CD4-positive, alpha-beta T cell treated with Interleukin-17A for 1 hour (primary cell): ENCODE measurements at places on chromosomes 2 and 18.

DNA sequence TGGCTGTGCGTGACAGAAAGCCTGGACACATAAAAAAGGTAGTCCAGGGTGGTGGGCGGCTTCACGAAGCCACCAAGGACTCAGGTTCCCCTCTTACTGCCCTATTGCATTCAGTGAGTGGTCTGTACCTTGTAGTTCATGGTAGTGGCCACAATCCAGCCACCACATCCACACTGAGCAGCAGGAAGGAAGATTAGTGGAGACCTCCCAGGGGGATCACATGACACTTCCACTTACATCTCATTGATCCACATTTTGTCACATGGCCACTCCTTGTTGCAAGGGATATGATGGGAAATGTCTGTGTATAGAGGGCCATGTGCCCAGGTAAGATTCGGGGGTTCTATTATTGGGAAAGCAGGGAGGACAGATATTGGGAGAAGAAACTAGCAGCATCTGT lies 13.7 kb downstream of the IL1R2 start:
- no peak for DNase-seq

DNA sequence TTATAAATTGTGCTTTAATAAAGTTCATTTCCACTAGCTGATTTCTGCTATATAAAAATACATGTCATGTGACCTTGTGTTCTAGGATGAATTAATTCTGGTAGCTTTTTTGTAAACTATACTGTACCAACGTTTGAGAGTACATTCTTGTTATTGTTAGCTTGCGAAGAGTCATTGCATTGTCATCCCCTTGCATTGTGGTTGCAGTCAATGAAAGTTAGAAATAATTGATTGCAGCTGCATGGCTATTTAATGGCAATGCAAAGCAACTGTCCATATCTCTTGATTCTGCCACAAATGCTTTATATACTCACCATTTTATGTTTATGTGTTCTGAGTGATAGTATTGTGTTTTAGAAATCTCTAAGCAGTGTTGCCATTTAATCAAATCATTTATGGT lies 91.6 kb downstream of the ZNF407 start:
- no peak for DNase-seq

GRCh38 chr18:12933327-12933726 lies 14.5 kb upstream of the SEH1L start:
- no peak for DNase-seq

- no peak for DNase-seq
These were observed 209.0 kb downstream of the MC4R start for GRCh38 chr18:60163622-60164021.

DNA sequence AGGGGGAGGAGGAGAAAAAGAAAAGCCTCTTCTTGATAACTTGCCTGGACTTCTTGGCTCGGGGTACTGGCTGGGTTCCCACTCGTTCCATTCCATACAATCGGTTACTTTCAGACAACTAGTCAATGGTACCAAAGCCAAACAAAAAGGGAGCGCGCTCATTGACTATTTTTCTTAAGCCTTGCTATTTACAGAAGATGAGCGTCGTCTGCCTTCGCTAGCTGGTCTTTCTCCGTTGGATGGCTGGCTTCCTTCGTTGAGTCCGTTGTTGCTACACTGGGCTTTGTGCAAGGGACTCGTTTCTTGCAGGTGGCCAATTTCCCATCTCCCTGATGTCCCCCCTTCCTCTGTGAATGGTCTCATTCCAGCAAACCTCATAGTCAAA lies 260.4 kb downstream of the ZNF516 start:
- DNase-seq: no peak

- DNase-seq: no peak
These were observed 3.4 kb upstream of the PDCD1 start for GRCh38 chr2:241862093-241862492.

- no peak for DNase-seq
These were observed 171.3 kb upstream of the OSR1 start for GRCh38 chr2:19529677-19530076.

DNA sequence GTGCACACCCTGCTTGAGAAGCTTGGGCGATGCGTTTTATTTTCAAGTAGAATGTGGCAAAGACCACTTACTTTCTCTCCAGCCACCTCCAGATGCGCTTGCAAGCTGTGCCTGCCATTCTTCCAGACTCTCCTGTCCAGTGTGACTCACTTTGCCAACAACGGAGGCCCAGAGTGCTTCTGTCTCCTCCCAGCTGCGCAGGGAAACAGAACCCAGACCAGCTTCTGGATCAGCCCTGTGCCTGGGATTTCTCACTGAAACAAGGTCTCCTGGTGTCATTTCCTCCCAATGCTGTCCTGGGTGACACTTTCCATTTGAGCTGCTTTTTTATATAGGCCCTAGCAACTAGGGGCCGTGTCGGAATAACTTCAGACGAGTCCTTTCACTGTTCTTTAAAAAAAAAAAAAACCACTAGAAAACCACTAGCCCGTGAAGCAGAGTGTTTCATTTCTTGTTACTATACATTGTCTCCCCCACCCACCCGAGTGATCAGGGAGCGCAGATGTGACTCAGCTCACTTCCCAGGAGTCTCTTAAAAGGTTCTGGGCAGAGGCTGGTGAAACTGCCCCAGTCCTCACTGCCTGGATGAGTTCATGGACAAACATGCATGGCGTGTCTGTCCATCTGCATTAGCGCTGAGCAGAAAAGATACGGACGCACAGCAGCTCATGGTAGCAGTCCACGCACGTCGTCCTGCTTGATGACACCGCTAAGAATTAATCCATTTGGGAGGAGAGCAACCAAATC lies 25.3 kb upstream of the RPL31 start:
- no peak for DNase-seq

DNA sequence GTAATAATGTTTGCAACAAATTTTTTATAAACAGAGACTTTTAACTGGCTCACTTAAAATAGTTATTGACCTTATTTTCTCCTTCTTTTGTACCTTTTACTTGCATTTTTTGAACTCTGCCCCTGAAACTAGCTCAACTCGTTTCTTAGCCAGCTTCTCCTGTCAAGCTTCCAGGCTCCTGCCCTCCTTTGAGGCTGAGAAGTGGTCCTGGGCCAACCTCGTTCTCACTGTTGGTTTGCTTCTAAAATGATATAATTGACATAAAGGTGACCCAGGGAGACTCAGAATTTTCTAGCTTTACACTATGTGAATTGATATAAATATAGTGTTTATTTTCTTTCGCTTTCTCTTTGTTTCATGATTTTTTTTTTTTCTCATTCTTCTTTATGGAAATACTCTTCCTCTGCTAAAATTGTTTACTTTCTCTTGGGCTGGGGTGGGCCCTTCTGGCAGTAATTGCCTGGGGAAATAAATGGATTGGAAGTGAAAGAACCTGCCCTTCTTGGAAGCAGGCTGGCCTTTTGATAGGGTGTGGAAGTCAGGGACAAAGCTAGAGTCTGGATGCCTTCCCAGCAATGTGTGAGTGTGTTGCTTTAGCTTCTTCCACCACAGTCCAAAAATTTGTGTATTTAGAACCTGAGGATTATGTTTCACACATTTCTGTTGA lies 30.7 kb downstream of the GPD2 start:
- no peak for DNase-seq

DNA sequence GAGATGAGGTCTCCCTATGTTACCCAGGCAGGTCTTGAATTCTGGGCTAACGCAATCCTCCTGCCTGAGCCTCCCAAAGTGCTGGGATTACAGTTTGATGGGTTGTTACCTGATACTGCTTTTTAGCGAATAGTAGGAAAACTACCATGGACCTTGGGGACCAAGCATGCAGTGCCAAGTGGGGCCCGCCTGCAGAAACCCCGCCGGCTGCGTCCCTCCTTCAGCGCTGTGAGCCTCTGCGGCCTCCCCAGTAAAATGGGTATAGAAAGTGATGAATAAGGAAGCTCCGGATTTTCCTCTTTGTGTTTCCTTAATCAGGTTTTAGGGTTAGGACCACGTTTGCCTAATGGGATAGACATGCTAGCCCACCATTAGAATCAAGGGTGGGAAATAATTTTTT lies 30.4 kb downstream of the RAMP1 start:
- DNase-seq: no peak

- no peak for DNase-seq
These were observed 96.4 kb downstream of the KYNU start for GRCh38 chr2:142973822-142974207.

DNA sequence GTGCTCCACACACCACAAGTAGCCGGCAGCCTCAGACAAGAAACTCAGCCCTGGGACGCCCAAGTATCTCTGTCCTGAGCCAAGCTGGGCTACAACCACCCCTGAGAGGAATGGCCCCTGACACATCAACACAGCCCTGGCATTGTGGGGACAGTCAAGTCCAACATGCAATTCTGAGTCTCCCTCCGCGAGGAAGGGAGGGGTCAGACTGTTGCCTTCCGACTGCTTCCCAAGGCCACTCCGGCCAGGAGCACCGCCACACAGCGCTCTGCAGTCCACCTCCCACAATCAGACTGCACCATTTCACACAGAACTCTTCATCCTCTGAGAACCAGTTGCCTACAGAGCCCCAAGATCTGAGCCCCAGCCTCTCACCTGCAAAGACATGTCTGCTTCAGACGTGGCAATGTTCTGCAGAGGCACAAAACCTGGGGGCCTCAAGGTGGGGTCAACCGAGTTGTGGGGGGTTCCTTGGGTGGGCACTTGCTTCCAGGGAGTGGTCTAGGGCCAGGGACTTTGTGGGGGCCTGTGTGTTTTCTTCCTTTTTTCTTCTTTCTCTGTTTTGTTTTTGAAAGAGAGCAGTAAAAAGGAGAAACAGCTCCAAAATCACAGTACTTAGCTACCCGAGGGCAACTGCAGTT lies 76.7 kb upstream of the SALL3 start:
- no peak for DNase-seq

DNA sequence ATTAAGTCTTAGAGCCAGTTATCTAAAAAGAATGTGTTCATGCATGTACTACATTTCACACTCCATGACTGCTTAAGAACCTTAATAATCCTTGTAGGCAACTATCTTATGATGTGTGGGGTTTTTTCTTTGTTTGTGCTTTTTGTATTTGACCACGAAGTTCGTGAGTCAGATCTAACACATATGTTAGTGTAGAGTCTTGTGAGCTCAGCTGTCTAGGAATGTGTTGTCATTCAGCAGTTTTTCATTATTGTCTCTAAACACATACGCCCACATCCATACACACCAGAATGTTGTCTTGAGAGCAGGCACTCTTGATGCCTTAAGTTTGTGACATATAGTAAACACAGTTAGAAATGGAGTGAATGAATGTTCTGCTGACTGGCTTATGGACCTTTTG lies 38.4 kb downstream of the CAB39 start:
- no peak for DNase-seq

DNA sequence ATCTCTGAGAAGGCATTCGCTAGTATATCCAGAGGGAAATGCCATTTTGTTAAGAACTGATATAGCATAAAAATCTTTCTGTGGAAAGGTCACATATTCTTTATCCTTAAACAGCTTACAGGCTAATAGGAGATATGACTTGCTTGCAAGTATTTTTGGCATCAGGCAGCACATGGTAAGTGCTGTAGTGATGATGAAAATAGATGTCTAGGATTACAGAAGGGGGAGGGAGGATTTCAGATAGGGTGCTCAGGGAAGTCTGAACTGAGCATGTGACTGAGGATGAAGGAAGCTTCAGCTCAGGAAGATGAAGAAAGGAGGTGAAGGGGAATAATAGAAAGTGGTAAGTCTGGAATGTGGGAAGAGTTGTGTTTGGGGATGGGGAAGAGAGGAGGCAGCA lies 158.5 kb upstream of the NOSTRIN start:
- DNase-seq: no peak

DNA sequence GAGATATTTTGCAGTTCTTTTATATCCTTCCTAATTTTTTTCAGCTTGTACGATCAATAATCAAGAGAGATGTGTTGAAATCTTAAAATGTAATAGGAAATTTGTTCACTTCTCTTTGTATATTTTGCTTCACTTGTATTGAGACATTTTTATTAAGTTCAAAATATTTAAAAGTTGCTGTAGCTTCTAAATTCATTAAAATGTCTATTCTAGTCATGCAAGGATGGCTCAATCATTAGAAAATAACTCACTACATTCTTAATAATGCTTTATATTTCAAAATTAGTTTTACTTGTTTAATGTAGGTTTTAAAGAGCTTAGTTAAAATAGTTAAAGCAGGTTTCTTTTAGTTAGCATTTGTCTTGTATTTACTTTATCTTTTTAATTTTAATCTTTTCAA lies 308.4 kb downstream of the CYRIA start:
- no peak for DNase-seq

DNA sequence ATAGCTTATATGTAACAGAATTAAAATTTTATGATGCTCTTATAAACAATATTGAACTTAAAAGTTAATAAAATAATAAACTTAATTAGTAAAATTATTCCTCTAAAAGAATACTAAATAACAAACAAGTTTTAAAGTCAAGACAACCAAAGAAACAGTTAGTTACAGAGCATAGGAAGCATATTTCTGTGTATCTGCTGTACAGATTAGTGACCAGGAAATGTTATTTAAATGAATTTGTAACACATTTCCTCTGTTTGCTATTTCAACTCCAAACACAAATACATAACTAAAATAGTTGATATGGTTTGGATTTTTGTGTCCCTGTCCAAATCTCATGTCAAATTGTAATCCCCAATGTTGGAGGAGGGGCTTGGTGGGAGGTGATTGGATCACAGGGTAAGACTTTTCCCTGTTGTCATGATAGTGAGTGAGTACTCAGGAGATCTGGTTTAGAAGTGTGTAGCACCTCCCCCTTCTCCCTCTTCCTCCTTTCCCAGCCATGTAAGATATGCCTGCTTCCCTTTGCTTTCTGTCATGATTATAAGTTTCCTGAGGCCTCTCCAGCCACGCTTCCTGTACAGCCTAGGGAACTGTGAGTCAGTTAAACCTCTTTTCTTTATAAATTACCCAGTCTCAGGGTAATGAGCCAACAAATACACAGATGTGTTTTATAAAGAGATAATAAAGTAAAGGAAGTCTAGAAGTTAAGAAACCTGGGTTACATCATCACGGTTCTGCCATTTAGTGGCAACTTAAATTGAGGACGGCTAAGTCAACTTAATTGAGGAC lies 51.8 kb downstream of the ROCK2 start:
- DNase-seq: no peak

DNA sequence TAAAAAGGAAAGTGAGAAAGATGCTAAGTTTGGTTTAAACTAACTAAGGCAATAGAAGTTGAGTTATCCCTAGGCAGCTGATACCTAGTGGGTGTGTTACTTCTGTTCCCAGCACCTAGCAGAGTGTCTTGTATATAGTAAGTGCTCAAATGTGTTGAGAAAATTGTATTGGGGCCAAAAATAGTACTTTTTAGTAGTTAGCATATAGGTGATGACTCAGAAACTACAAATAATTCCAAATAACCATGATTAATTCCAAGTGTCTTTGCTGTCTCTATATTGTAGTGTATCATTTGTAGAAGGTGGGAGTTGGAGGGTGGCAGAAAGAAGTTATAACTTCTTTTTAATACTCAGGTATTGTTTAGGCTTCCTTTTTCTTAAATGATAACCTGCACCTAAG lies 362.7 kb downstream of the RND3 start:
- DNase-seq: no peak

DNA sequence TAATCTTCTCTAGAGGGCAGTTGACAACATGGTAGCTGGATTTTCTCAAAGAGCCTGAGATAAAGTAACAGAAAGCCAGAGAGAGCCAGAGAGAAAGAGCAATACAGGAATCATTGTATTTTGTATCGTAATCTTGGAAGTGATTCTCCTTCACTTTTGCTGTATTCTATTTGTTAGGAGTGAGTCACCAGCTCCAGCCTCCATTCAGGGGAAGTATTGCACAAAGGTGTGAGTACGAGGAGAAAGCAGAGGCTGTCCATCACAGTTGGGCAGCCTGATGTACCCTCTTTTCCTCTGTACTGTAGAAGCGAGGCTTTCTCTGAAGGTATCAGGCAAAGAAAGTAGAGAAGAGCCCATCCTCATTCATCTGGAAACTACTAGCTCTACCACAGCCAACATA lies 176.8 kb downstream of the KCNS3 start:
- DNase-seq: no peak

GRCh38 chr2:121293450-121294325 lies 8.7 kb upstream of the TFCP2L1 start:
- no peak for DNase-seq
